ENCODE measurements at places on chromosomes 3 and 15. TPM values are rescaled to one million over a fixed set of nuclear protein-coding genes. Genes with fewer than 3 reads are reported as not detected.

- peak; percentile 85 for DNase-seq
Observed at GRCh38 chr3:178352326-178353005, 183.8 kb upstream of the KCNMB2 start.

- no peak for DNase-seq
Observed at GRCh38 chr3:122921791-122922651, 105.5 kb downstream of the SEMA5B start.

DNA sequence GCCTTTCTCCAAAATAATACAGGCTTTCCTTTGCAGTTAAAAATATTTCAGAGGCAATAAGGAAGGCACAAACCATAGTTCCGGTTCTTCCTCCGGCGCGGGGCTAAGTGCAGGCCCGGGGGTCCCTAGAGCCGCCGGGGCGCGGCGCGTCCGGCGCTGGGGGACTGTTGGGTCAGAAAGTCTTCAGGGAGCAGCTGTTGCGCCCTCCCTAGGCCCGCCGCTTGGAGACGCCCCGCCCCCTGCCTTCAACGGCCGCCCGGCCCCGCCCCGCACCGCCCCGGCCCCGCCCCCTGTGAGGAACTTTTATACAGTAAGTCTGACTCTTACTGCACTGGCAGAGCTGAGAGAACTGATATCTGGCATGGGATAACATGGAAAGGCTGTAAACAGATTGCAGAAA lies 283.1 kb upstream of the ARL6 start:
- DNase-seq: no peak

- peak; percentile 2 for DNase-seq
Observed at GRCh38 chr3:191169566-191169965, 29.5 kb upstream of the OSTN start.

DNA sequence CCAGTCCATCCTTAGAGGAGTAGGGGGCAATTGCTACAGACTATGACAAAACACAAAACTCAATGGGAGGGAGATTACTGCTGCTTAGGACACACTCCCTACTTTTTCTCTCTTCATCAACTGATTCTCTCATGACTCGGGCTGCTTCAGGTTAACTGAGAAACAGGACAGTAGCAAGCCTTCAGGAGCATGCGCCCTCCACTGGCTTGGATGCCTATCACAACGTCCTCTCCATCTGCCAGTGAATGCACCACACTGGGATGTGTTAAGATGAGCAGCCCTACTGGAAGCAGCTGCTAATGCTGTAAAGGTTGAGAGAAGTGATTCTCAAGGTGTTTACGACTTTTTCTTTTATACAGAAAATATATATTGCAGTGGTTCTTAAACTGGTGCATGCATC lies 542.3 kb downstream of the EDEM1 start:
- no peak for DNase-seq

DNA sequence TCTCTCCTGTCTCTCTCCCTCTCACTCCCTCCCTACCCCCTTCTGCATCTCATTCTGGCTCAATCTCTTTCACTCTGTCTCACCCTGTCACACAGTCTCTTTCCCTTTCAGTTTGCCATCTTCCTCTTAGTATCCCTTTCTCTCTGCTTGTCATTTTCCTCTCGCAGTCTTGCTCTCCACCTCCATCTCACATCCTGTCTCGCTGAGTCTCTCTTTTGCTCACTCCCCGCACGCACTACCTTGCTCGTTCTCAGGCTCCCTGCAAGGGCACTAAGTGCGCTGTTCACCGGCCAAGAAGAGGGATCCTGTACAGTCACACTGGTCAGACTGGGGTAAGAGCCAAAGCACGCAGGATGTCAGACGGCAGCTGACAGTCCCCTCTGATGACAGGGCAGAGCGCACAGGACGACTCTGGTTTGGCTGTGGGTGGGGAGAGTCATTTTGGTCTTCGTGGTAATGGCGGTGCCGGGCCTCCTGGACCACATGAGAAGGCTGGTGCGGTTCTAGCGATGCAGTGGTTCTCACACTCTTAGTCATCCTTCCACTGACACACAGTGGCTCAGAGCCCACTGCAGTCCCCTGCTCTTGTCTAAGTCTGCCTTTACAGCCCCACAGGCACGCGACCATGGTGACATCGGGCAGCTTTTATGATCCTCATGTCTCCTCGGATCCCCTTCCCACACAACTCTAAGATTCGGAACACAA lies 356.8 kb downstream of the FOXP1 start:
- DNase-seq: no peak

GRCh38 chr3:73197187-73197586 lies 135.7 kb downstream of the EBLN2 start:
- no peak for DNase-seq

DNA sequence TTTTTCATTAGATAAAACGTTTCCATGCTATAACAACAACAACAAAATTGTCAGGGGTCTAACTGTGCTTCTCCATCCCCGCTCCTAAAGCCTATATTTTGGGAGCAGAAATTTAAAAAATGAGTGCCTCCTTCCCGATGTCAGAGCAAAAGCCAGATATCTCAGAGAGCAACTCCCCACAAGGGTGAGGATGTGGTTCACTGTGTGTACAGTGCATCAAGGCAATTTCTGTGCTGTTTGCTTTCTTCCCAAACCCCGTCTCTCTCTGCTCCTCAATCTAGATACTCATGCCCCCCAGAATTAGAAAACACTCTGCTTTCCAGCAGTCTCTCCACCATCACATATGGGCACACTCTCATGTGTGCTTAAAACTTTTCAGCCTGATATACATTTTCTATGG lies 76.7 kb upstream of the MBNL1 start:
- DNase-seq: no peak

DNA sequence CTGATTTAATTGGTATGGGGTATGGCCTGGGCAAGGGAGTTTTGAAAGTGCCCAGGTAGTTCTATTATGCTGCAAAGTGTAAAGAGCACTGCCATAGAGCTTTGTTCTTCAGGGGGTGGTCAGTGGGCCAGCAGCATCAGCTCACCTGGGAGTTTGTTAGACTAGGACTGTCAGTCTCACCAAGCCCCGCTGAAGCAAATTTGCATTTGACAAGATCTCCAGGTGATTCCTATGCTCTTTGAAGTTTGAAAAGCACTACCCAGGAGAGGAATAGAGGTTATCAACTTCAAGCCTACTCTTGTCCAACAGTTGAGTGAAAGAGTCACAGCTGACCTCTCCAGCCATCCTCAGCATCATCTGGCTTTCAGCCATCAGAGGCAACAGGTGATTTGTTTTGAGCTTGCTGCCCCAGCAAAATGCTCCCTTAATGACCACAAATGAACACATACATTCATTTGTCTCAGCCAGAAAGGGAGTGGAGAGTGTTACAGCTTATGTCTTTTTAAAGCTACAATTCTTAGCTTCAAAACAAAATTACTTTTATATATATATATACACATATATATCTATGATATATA lies 8.0 kb downstream of the ZSCAN2 start:
- no peak for DNase-seq

GRCh38 chr3:187011915-187012314 lies 81.6 kb downstream of the ST6GAL1 start:
- peak; percentile 25 for DNase-seq

DNA sequence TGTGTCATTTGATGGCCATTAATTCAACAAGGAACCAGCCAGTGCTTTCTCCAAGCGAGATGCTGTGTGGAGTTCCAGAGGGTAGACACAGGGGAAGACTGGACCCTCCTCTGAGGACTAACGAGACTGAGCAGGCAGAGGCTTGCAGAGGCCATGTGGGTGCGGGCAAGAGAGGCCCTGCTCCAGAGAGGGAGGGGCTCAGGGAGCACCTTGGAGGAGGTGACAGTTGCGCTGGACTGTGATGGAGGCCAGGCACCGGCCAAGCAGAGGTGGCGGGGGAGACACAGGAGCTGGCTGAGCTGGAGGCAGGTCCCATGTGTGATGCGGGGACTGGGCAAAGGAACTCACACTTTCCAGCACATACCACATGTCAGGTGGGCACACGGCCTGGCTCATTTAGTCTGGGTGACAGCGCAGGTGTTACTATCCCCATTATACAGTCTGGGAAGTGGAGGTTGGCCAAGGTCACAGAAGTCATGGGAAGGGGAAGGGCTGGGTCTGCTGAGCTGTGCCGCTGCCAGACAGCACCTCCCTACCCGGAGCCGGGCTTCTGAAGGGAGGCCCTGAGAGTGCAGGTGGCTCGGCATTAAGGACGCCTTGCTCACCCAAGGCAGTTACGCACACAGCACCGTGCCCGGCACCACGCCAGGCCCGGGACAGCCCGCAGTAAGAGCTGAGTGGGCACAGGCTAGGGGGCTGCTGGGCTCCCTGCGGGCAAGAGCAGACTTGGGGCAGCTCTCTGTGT lies 3.7 kb downstream of the MELTF start:
- no peak for DNase-seq

GRCh38 chr3:154904328-154904727 lies 175.8 kb upstream of the MME start:
- DNase-seq: no peak

GRCh38 chr3:65811892-65812291 lies 226.8 kb downstream of the MAGI1 start:
- DNase-seq: no peak

GRCh38 chr15:25882466-25882865 lies 19.3 kb upstream of the ATP10A start:
- no peak for DNase-seq

DNA sequence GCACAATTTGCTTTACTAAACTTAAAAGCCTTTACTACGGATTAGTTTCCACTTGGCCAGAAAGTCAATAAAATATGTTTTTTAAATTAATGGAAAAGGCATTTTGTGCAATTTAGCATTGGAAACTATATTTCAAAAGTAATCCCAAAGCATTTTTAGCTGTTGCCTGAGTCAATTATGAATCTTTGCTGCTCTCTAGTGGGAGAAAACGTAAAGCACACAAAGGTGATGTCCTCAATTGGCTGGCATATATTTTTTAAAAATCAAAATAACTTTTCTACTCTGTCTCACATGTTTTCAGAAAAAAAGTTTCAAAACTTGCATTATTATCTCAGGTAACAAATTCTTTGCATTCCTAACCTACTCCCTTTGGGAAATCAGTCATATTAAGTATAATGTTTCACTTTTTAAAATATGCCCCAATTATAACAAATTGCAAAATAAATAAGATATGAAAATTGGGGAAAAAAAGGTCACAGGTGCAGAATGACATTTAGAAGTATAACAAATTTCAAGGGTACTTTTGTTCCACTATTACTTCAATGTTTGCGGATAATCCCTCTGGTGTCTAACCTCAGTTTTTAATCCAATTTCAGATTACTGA lies 47.2 kb upstream of the TEX55 start:
- DNase-seq: peak; percentile 54

- DNase-seq: peak; percentile 56
Observed at GRCh38 chr3:12139111-12139511, 19.6 kb downstream of the TIMP4 start.

DNA sequence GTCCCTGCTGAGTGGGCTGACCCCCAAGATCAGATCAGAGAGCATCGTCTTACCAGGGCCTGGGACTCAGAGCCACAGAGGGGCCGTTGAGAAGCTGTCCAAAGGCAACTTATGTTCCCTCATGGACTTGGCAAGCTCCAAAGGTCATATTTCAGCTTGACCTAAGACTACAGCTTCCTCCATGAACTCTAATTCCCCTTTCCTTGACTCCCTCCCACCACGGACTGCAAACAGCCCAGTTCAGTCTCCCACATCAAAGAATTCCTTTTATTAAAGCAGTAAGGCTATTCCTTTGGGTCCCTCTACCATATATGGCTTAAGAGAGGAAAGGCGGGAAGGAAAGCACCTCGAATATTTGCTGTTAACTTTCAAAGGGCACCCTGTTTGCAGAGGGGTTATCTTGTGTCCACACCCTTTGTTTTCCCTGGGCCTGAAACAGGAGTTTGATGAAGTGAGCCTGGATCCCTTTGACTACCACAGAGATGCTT lies 146.1 kb upstream of the THBS1 start:
- no peak for DNase-seq

- no peak for DNase-seq
Observed at GRCh38 chr15:22963641-22964040, 16.5 kb downstream of the CYFIP1 start.

- peak; percentile 42 for DNase-seq
Observed at GRCh38 chr15:96893159-96893906, 562.8 kb downstream of the NR2F2 start.

GRCh38 chr3:108292450-108292849 lies 3.9 kb upstream of the HHLA2 start:
- no peak for DNase-seq

DNA sequence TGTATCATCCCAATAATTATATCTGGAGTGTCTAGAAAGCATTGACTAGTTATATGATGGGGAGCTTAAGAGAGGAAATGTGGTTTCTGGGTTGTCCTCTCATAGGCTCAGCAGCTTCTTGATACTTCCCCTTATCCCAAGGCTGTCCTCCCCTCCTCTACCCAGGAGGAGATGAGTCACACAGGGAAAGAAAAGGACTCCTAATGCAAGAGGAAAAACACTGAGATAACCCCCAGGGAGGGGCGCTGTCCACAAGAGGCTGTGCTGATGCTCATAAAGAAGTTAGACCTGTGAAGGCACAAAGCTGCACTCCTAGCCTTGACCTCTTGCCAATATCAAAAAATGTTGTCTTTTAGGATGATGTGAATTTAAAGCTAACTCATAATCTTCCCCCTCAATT lies 28.8 kb upstream of the GYG1 start:
- peak; percentile 59 for DNase-seq

GRCh38 chr15:71195242-71195641 lies 80.0 kb downstream of the THSD4 start:
- DNase-seq: no peak

- DNase-seq: no peak
Observed at GRCh38 chr3:156149876-156150275, 29.5 kb downstream of the KCNAB1 start.

DNA sequence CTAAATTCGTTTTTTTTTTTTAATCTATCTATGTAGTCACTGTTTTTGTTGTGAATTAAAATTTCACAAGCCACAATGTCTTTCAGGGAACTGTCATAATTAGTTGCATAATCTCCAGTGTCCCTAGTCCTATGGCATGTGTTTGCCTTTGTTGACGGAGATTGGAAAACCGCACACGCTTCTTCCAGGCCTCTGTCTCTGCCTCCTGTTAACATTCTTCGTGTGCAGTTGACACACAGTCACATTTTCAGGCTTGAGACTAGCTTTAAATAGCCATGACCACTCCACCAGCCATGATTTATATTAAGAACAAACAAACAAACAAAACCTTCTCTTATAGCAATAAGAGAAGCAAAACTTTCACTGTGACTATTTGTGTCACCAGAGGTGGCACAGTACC lies 139.8 kb downstream of the DUT start:
- no peak for DNase-seq

DNA sequence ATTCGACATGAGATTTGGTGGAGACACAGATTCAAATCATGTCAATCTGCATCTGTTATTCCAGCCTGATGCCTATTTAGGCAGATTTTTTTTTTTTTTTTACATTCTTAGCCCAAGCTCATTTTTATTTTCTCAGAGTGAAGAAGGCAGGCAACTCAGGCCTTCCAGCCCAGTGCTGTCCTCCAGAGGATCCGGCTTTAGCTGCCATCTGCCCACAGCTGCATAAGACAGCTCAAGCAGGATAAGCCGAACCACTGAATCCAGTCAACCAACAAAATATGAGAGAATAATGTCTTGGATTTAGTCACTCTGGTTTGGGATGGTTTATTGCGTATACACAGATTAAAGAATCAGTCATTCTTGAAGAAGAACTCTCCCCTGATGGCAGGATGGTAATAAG lies 19.9 kb upstream of the COLQ start:
- DNase-seq: no peak

The XCR1 gene
- total RNA-seq: 0.24 TPM

The COMMD4 gene
- total RNA-seq: 35.9 TPM

The IL20RB gene
- total RNA-seq: 2.9 TPM

The GAP43 gene
- total RNA-seq: 0.96 TPM

The GRK7 gene
- total RNA-seq: 4.8 TPM

The CDC25A gene
- 1.2 TPM for total RNA-seq

The PLA2G4E gene
- total RNA-seq: 0.72 TPM

The DUOX1 gene
- 5.8 TPM for total RNA-seq

The CATSPER2 gene
- total RNA-seq: 6.3 TPM

The C3orf18 gene
- 5.3 TPM for total RNA-seq

The NR2F2 gene
- total RNA-seq: 12.5 TPM

The CHCHD6 gene
- 11.8 TPM for total RNA-seq
